ENCODE measurements at places on chromosomes 12 and 14.

DNA sequence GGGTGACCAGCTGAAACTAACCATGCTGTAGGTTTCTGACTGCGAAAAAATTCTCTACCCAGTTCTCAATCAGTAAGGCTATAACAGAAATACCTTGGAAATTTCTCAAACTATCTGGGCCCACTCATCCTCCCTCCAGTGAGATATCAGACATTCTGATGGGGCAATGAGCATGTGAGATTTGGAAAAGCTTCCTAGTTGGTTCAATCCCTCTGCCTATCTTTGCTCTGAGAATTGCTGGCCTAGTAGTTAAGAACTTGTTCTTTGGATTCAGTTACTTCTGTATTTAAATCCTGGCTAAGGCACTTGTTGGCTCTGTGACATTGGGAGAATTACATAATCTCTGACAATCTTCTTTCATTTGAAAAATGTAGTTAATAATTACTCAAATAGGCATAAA, 119.4 kb downstream of the SLC15A5 start:
- DNase-seq = no peak

DNA sequence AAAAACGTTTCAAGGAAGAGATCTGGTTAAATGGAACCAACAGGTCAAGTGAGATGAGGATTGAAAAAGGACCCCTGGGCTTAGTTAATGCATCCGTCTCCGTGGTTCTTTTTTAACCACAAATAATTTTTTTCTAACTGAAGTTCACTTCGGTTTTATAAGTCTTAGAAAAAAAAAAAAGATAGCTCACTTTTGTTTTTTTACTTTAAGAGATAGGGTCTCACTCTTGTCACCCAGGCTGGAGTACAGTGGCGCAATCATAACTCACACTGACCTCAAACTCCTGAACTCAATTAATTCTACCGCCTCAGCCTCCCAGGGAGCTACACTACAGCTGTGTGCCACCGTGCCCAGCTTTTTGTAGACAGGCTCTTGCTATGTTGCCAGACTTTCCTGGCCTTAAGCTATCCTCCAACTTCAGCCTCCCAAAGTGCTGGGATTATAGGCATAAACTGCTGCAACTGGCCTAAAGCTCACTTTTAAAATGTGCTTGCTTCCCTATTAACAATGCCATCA, 11.8 kb downstream of the HNRNPC start:
- no peak for DNase-seq

DNA sequence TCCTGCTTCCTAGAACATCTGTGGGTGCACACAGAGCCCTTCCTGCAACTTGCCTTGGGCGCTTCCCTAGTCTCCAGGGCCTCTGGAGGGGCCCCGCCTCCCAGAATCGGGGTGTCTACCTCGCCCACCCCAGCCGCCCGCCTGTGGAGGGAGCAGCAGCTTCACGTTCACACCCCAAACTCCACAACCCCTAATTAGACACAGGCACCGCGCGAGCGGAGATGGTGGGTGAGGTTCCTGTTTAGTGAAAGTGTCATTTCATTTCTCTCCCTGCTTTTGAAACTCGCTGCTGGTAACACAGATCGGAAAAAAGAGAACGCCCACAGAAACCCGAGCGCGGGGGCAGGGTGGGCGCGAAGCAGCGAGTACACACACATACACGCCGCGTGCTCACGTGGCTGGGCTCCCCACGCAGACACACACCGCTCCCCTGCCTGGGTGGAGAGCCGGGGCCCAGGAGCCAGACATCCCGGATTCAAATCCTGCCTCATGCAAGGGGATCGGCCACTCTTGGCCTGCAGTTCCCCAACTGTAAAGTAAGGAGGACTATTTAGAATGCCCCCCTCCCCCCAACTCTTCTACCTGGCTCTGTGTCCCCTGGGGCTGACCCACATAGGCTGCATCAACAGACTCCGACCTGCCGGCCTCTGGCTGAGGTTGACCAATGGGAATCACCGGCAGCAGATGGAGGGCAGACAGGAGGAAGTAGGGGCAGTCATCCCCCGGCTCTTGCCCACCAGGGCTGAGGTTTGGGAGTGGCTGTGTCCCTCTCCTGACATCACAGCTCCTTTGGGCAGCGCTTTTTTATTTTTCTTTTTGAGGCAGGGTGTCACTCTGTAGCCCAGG, 79.2 kb upstream of the NCOR2 start:
- DNase-seq = peak; percentile 4

- DNase-seq = no peak
Observed at GRCh38 chr14:90649557-90650135, 166.6 kb downstream of the TTC7B start.

DNA sequence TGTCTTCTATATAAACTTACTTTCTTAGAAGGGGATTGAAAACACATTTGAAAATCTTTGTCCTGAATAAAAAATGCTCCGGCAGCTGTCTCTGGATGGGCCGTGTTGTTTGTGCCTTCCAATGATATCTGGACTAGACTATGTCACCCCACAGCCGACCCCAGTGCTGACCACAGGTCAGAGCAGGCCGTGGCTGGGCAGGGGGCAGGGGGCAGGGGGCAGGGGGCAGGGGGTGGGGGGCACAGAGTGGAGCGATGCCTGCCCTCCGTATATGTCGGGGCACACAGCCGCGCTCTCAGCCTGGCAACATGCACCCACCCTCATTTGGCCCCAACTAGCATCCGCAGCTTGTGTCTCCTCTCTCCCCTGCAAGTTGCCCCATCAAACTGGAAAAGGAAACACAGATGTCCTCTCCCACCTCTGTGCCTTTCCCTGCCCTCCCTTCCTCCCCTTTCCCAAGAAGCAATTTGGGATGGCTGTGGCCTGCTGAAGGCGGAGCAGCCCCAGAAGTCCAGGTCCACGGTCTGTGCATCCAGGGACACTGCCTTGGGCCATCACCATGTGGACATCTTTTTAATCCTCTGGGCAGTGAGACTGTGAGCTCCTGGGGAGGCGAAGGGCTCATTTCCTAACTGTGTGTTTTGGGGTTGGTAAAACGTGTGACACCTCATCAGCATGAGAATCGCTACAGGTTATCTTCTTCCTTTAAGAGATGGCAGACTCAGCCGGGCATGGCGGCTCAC, 295.7 kb upstream of the RTL1 start:
- DNase-seq = no peak

- DNase-seq = no peak
Observed at GRCh38 chr12:19121449-19122018, 8.0 kb upstream of the PLEKHA5 start.

- DNase-seq = peak; percentile 82
Observed at GRCh38 chr12:401235-402028, at the start of gene CCDC77. Gene CCDC77, plus strand, starts transcription at chr12:401644. Its CDS starts 7,740 bp downstream, at chr12:409384.
